Activated naive CD4-positive, alpha-beta T cell treated with Interleukin-2 at 50 U/mL for 16 hours (primary cell): ENCODE measurements at places on chromosomes 5 and 9.

GRCh38 chr9:86069206-86069869 is 30.0 kb downstream of the GOLM1 start:
- DNase-seq: no peak

- DNase-seq: no peak
Measured at GRCh38 chr9:69542058-69542457, 130.1 kb downstream of the APBA1 start.

DNA sequence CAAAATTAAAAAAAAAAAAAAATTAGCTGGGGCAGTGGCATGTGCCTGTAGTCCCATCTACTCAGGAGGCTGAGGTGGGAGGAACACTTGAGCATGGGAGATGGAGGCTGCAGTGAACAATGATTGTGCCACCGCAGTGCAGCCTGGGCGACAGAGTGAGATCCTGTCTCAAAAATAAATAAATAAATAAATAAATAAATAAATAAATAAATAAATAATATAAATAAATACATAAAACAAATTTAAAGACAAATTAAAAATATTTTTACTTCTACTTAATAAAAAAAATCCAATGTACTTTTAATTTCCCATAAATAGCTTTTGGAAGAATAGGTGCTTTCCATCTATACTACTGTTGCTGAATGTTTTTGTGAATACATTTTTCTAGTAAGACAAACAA is 598.4 kb upstream of the EDIL3 start:
- DNase-seq: no peak

GRCh38 chr9:131943351-131943841 is 136.3 kb downstream of the MED27 start:
- DNase-seq: no peak

- DNase-seq: no peak
Measured at GRCh38 chr9:98545021-98545420, 163.7 kb downstream of the GABBR2 start.

- DNase-seq: no peak
Measured at GRCh38 chr9:91305596-91306295, 56.0 kb downstream of the AUH start.

- no peak for DNase-seq
Measured at GRCh38 chr5:73624888-73625287, 1.1 kb upstream of the ARHGEF28 start.

GRCh38 chr9:29422438-29422837 is 1849.2 kb upstream of the C9orf72 start:
- DNase-seq: no peak

DNA sequence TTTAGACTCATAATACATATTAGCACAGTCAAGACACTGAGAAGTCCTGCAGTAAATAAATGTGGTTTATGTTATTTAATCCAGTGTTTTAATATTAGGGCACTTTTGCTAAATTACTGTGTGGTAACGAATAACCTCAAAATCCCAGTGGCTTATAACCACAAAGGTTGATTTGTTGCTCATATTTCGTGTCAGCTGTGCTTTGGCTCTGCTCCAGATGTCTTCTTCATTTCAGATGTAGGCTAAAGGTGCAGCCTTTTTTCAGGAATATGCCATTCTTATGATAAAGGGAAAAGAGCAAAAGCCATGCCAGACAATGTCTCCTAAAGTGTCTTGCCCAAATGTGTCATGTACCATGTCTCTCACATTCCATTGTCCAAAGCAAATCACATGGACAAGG is 144.8 kb downstream of the BRINP1 start:
- no peak for DNase-seq

- DNase-seq: no peak
Measured at GRCh38 chr9:35871545-35871944, 1.3 kb upstream of the OR13J1 start.

DNA sequence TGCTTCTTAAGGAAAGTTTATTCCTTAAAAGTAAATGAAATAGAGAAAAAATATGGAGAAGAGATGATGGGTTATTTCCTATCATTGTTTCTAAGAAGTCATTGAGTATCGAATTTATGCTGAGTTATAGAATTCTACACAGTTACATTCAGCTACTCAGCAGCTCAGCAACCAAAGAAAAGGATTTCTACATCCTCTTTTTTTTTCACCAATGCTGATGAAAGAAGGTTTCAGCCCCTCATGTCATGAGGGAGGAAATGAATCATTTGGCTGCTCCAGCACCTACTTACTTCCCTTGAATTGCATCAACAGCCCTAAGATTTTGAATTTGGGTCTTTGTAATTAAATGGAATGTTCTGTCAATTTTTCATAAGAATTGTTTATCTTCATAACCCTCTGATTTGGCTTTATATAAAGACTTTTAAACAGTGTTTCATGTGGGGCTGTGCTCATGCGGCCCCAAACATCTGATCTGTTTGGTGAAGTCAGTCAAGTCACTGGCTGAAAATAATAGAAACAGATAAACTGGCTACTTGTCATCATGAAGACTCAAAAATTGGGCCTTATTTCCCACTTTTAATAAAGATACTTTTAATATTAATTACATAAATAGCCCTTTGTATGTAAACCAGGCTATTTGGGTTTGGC is 18.5 kb upstream of the SNX2 start:
- DNase-seq: no peak

DNA sequence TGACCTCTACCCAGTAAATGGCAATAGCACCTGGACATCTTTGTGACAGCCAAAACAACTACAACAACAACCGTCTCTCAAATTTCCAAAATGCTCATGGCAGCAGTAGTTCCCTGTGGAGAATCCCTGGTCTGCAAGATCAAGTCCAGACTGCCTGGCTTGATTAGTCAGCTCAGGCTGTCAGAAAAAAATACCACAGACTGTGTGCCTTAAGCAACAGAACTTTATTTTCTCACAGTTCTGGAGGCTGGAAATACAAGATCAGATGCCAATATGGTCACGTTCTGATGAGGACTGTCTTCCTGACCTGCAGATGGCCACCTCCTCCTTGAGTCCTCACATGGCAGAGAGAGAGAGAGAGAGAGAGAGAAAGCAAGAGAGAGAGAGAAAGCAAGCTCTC is 52.3 kb upstream of the MOCS2 start:
- no peak for DNase-seq

DNA sequence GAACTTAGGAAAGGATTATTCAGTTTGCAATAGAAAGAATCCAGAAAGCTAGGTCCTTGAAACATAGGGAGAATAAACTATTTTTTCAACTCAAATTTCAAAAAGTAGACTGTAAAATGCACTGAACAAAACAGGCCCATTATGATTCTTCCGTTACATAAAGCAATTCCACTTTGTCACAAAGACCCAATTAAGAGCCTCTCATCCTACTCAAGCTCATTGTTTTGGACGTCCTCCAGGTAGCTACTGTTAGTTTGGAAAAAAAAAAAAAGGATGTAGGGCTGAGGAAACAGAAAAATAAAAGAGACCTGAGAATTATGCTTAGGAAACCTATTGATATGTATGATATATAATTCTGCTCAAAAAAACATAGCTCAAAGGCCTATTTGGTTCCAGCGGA is 74.0 kb downstream of the DIRAS2 start:
- DNase-seq: no peak

DNA sequence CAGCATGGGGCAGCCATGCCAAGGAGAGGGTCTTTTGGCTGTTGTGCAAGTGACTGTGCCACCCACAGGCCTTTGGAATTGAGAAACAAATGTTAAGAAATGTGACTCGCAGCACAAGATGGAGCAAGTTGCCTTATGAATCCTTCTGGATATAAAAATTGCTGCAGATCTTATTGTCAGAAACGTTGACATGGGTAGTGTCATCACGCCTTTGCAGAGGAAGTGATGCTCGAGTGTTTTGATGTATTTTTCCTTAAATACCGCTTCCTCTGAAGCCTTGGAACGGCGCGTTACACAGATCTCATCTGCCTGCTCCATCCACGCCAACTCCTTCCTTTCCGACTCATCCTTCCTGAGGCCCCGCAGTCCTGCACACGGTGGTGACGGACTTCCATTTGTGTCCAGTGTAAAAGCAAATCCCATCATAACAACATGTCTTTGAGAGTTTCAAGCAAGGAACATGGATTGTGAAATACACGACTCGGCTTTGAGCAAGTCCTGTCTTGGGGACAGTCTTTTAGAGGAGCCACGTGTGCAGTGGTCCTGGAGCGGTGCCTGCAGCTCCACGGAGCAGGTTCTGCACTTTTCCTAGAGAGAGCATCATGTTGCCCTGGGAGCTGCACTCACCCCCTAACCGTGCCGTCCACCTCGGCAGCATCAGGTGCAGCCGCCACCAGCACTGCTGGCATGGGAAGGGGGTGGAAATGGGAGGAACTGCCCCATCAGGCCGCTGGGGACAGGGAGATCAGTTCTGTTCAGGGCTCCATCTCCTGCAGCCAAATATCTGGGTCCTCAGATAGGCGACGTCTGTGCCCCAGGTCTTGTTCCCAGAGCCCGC is 15.1 kb downstream of the ROPN1L start:
- no peak for DNase-seq

GRCh38 chr9:135823036-135823435 is 84.3 kb downstream of the CAMSAP1 start:
- no peak for DNase-seq

GRCh38 chr5:150596313-150596712 is 44.1 kb upstream of the SYNPO start:
- DNase-seq: no peak

- no peak for DNase-seq
Measured at GRCh38 chr9:91416096-91416712, 7.4 kb downstream of the NFIL3 start.

- DNase-seq: no peak
Measured at GRCh38 chr5:90135779-90136378, 273.7 kb downstream of the CETN3 start.

DNA sequence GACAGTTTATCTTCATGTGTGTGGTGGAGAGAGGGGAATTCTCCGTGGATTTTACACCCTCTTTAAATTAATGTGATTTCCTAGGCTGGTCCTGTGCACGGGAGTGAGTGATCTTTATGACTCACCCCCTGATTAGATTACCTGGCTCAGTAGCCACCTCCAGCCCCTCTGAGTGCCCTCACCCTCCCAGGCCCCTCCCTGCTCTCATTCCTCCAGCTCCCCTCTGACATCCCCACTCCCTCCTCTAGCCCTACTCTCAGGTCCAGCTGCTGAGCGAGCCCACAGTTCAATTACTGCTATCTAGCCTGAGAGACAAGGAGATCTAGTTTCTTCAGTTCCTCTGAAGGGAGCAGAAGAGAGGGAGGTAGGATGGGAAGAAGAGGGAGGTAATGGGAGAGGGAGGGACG is 61.8 kb upstream of the ARAP3 start:
- no peak for DNase-seq

GRCh38 chr5:68456756-68457217 is 241.2 kb downstream of the PIK3R1 start:
- DNase-seq: no peak

DNA sequence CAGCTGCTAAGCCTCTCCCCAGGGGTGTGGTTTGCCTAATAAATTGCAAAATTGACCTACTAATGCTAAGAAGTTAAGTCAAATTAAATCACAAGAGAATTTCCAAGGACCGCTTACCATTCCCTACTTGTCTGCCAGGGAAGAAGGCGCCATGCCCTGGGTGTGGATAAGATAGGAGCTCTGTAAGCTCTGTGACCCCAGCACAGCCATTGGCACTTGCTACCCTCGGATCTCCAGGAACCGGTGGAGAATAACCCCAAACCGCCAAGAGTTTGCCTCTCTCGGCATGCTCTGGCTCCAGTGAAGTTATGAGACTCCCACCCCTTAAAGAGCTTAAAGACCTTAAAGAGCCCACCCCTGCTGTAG is 58.9 kb downstream of the NEURL1B start:
- DNase-seq: no peak

DNA sequence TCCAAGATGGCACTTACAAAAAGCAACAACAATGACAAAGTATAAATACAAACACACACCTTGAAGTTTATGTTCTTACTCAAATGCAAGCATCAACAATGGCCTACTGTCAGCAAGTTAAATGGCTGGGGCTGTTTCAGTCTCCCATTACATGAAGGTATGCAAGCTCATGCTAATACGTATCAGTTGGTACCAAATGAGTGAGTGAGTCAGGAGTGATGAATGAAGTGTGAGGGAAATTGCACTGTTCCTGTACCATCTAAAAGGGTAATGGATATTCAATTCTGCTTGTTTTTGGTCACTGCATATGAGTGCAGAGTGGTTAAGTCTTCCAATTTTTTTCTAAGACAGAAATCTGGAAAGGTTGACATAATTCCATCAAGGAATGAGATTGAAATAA is 964.9 kb downstream of the MAT2B start:
- no peak for DNase-seq

DNA sequence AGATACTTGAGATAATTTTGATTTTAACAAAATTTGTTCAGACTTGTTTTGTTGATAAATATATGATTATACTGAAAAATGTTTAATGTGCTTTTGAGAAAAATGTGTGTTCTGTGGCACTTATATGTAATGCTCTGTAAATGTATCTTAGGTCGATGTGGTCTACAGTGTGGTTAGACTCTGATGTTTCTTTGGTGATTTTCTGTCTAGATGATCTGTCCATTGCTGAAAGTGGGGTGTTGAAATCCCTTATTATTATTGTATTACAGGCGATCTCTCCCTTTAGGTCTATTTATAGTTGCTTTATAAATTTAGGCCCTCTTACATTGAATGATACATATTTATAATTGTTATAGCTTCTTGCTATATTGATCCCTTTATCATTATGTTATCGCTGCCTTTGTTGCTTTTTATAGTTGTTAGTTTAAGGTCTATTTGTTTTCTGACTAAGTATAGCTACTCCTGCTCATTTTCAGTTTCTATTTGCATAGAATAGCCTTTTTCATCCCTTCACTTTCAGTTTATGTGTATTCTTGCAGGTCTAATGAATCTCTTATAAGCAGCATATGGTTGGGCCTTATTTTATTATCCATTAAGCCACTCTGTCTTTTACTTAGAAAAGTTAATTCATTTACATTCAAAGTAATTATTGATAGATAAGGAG is 124.3 kb downstream of the MRPS30 start:
- DNase-seq: no peak

- DNase-seq: no peak
Measured at GRCh38 chr5:123976379-123977033, 464.5 kb downstream of the CSNK1G3 start.

GRCh38 chr9:99814359-99814758 is 7.3 kb upstream of the NR4A3 start:
- no peak for DNase-seq

GRCh38 chr9:14079440-14079839 is 234.5 kb downstream of the NFIB start:
- no peak for DNase-seq

GRCh38 chr9:37437621-37438020 is 15.1 kb downstream of the GRHPR start:
- no peak for DNase-seq

GRCh38 chr5:119340597-119341218 is 15.1 kb upstream of the TNFAIP8 start:
- no peak for DNase-seq

DNA sequence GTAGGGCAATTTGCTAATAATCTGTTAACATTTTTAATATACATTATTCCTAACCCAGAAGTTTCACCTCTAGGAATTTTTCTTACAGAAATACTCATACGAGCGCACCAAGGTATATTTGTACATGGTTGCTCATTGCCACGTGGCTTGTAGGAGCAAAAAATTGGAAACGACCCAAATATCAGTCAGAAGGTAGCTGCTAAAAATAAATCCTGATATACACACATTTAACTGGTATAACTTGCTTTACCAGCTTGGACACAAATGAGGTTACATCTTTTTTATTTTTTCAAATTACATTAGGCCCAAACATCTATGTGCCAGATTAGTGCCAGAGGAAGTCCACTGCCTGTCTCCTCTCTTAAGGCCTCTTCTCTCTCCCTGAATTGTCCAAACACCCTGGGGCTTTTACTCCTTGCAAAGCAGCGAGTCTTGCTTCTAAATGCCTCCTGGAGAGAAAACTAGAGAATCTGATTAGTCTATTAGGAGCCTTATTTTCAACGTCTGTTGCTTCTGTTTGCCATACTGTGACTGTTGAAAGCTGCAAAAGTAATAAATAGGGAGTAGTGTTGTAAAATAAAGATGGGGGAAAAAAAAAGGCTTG is 92.0 kb upstream of the SSBP2 start:
- DNase-seq: no peak
